ENCODE measurements at places on chromosomes 2 and 18. TPM values are rescaled to one million over a fixed set of nuclear protein-coding genes. Genes with fewer than 3 reads are reported as not detected.

- DNase-seq, result no peak
These were observed 201.5 kb upstream of the KCNJ3 start for GRCh38 chr2:154497019-154497418.

The RIT2 gene
- total RNA-seq, result 1.8 TPM

GRCh38 chr2:88099798-88100488 is 27.9 kb downstream of the FABP1 start:
- no peak for DNase-seq

The EVX2 gene
- 1.2 TPM for total RNA-seq

- DNase-seq, result no peak
These were observed 170.1 kb downstream of the RPRM start for GRCh38 chr2:153308466-153308865.

DNA sequence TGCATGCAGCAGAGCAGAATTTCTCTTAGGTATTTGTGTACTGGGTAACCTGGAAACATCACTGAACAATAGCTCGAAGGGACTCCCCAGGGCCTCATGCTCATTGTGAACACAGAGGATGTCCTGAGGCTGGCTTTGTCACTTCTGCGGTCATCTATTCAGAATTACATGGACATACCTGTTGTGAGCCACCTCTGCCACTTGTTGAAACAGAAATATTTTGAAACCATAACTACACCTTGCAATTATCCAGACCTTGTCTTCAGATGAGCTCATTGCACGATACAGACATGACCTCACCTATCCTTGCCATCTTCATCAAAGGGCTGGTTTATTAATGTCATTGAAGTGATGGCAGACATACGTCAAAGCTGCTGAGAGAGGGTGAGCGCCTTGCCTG is 23.4 kb upstream of the CREG2 start:
- no peak for DNase-seq

The CFC1 gene
- total RNA-seq, result not detected

- DNase-seq, result no peak
These were observed 119.4 kb downstream of the PARD3B start for GRCh38 chr2:204664708-204665121.

GRCh38 chr2:11495844-11496681 is 30.1 kb upstream of the E2F6 start:
- DNase-seq, result no peak

The IL37 gene
- not detected for total RNA-seq

The DBI gene
- total RNA-seq, result 87.4 TPM

DNA sequence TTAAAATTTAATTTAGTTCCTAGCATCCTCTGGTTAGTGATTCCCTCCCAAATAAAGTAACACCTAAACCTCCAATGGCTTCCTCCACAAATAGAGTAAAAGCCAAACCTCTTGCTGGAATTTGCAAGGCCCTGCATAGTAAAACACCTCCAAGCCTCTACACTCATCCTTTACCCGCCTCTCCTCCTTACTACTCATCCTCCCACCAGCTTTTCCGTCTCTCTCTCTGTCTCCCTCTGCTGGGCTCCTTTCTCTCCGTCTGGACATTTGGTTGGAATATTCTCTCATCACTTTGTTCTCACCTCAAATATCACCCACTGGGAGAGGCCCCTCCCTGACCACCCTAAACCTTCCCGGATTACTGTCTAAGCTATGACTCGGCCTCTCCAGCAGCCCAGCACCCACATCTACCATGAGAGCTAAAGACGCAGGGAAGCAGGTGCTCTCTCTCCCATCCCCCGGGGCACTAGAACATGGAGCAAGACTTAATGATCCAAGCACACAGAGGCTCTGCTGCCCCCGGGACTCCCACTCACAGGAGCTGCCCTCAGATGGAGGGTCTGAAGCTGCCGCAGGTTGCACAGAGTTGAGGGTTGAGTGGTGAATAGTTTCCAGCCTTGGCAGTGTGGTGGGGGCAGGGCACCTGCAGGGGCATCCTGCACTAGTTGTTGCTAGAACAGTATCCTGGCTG is 167.2 kb downstream of the FBXO15 start:
- no peak for DNase-seq

DNA sequence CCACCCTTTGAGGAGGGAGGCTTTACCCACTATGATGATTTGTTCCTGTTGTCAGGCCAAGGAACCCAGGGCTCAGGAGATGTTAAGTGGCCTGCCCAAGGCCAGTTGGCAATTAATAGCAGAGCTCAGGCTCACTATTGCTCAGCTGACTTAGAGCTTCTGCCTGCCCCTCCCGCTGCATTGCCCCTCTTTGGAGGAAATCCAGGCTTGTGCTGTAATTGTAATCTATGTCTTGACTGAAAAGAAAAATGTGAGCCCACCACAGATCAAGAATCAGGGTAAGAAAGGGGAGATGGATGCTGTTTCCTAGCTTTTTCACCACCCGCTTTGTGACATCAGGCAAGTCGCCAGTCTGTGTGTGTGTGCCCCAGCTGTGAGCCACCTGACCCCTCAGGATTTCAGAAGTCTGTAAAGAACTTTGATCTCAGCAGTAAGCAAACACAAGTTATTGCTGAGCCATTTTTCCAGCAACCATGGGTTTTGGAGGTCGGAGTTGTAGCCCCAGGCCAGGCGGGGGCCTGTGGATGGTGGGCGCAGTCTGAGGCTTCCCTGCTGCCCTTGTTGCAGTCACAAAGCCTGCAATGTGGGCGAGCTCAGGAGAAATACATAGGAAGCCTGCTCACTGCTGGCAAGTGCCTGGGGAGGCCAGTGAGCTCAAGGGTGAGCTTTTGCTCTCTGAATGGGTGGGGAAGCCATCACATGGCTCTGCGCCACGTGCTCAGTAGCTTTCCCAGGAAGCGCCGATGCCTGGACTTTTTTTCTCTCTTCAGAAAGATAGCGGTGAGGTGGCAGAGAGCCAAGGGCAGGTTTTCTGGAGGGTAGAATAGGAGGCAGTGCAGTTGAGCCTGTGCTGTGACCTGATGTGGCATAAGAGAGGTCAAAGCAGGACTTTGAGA is 6.1 kb downstream of the CABLES1 start:
- DNase-seq, result no peak

DNA sequence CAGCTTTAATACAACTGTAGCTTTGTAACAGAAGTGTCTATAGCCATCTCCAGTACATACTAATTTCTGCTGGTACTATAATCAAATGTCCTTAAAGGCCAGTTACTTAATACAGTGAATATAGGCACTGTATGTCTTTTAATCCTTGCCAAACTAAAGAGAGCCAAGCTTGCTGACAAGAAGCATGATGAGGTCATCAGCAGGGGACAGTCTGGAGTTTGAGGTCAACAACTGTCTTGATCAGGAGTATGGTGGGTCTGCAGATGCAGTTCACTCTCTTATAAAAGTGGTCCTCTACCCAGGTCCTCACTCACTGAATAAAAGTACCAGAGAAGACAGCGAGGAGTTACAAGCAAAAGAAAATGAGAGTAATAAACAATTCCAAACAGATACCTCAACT is 219.1 kb downstream of the WDPCP start:
- DNase-seq, result no peak

The ALLC gene
- not detected for total RNA-seq

GRCh38 chr2:128477026-128477820 is 158.6 kb upstream of the HS6ST1 start:
- no peak for DNase-seq

DNA sequence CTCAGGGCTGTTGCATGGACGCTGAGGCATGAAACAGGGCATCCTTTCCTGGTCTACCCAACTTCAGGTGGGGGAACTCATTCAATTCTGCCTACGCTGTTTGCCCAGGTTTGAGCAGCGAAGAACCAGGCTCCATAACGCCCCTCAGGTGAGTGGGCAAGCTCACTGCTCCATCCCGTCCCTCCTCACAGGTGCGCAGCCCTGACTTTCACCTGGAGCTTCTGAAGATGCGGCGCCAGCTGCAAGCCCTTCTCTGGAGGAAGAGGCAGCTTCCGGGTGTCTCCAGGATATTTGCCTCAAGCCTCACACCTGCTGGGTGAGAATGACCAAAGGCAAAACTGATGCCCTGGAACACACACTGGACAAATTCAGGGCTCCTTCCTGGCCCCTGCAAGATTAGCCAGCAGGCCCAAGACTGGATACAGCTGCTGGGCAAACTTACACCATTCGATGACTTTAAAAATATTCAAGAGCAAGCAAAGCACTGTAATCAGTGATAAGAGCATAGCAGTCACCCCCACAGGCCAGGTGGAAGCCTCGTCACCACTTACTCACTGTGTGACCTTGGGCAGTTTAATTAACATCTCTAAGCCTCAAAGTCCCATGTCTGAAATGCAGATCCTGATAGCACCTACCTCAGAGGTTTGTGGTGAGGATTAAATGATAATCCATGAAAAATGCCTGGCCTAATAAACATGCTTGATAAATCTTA is 97.7 kb downstream of the GYPC start:
- no peak for DNase-seq

DNA sequence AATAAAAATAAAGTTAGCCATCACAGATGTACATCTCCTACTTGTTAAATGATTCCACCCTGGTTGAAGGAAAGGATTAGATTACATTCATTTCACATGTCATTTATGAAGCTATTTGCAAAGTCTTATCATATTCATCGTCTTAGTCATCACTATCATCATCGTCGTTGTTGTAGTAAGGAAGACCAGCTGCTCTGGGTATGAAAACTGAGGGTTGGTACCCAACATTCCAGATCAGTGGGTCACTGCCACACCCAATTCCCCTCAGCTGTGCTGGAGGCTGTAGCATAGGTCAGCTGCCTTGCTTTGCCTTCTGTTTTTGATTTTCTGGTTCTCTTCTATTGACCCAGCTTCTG is 20.9 kb upstream of the CCBE1 start:
- no peak for DNase-seq
